ENCODE measurements at places on chromosomes 1 and 21. TPM values are rescaled to one million over a fixed set of nuclear protein-coding genes. Genes with fewer than 3 reads are reported as not detected.

The STMN1 gene
- 22.4 TPM for total RNA-seq

The CD1D gene
- total RNA-seq, result 0.59 TPM

The CRP gene
- not detected for total RNA-seq

The MLLT11 gene
- total RNA-seq, result 4.5 TPM

The GSTM1 gene
- total RNA-seq, result not detected

The LCE3E gene
- total RNA-seq, result not detected
